Stimulated activated CD4-positive, alpha-beta T cell treated with anti-CD3 and anti-CD28 coated beads, Interleukin-1b, Interleukin-23, amount 100 ng/mL, for 1 hour (primary cell): ENCODE measurements at places on chromosomes 12 and 14.

DNA sequence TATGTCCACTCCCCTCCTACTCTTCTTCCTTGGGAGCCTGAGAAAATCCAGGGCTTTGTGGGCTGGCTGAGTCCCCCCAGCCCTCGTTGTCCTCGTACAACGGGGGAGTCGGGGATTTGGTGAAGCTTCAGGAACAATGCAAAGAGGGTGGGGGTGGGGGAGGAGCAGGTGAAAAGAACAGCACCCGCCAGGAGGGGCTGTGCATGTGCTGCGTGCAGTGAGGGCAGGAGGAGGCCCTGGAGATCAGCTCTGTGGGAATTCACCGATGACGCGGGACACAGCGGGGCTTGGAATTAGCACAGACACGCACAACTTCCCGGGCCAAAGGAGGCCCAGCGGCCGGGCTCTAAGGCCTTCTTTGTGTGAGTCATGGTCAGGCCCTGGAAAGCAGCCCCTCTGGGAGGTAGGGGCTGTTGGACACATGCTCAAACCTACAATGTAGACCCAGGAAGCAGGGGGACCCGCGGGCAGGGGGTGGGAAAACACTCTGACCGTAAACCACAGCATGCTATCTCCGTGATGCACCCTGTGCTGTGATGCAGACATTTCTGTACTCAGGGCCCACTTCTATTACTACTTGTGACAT, 32.8 kb downstream of the RBM19 start:
- no peak for DNase-seq

DNA sequence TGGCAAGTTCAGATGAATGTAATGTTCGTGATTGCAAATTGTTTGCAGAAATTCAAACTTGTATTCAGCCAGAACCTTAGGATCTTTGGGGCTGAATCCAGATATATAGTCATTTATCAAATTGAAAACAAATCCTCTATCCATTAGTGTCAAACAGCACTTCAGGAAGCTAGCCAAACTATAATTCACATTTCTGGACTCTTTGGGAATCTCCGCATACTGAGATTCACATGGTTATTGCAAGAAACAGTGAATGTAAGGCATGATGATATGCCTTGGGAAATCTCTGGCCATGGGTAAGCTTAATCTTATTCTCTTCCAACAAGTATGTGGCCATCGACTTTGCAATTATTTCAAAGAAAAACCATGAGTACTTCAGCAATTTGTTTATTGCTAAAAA, 98.5 kb downstream of the KLHL28 start:
- DNase-seq: no peak

DNA sequence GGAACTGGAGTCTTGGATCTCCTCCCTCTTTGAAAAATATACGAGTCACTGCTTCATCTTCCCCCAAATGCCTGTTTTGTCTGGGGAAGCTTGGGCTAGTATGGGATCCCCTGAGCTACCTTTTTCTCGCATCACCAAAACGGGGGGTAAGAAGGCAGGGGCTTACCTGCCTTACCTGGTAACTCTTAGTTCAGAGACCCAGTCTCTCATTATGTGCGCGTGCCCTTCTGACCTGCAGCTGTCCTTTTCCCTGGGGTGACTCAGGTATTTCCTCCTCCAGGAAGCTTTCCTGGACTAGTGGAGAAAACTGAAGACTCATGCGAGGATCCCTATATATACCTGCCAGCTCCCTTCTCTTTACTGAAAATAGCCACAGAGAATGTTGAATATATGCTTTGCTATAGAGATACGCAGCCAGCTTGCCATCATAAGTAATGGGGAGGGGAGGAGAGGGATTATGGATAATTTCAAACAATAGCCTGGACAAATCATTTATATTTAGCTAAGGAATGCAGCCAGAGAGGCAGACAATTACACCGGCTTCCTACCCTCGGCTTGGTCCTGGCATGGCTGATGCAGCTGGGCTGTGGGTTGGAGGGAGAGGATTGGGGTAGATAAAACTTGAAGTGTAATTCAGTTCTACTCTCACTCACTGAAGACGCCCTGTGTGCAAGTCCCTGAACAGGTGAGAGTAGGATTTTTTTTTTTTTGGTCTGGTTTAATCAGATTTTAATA, 1.1 kb downstream of the TSPAN9 start:
- DNase-seq: no peak

DNA sequence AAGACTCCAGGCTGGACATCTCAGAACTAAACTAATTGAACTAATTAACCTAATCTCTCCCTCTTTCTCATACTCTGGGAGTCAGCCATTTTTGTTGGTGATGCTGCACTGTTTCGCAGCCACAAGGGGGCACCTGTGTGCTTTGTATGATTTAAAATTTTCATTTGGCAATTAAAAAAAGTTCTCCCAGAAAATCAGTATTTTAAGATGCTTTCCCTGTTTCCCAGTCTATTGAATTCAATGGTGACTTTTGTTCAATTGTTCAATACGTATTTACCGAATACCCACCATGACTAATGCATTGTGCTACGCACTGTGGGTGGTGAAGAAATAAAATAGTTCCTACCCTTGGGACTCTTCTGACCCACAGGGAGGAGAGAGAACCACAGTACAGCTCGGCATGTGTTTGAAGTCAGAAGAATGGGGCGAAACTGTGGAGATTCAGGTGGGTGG, 63.7 kb downstream of the ZNF664 start:
- no peak for DNase-seq

DNA sequence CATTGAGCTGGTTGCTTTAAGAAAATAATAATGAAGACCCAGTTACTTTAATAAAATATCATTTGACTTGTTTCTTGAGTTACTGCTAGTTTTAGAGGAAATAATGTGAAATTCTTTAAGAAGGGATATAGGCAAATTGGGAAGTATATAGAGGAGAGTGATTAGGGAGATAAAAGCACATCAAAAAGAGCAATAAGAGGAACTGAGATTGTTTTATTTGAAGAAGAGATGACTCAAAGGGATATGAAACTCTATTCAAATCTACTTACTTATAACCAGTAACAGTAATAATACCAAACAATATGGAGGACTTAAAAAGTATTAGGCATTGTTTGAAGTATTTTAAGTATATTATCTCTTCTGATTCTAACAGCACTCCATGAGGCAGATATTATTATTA, 37.1 kb downstream of the LRRK2 start:
- DNase-seq: no peak

- DNase-seq: no peak
These were observed 10.3 kb downstream of the TWF1 start for GRCh38 chr12:43795716-43796280.

DNA sequence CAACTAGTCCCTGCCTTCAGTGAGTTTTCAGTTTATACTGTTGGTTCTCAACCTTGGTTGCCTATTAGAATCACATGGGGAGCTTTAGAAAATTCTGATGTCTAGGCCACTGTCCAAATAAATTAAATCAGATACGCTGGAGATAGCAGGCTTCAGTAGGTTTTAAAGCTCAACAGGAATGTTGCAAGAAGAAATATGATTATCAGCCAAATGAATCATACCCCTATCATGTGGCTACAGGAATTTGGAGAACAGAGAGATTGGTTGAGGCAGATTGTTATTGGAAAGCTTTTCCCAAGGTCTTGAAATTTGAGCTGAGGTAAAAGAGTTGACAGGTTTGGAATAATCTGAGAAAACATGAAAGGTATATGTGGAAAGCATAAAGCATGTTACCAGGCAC, 125.3 kb downstream of the WIF1 start:
- DNase-seq: no peak

DNA sequence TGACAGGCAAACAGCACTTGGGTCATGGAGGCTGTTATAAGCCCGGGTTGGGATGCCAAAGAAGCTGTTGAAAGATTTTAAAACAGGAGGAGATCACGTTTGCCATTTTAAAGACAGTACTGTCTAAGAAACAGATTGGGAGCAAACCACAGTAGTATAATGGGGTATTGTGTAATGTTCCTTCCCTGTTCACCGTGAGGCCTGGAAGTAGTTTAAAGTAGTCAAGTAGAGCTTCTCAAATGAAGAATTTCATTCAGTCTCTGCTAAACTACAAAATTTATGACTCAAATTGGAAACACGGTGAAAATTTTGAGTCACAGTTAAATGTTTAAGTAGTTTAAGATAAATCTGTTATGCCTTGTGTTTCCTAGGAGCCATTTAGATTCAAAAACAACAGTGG, 35.8 kb downstream of the ATP2A2 start:
- DNase-seq: no peak

GRCh38 chr12:76738824-76739579, 24.9 kb upstream of the ZDHHC17 start:
- no peak for DNase-seq

GRCh38 chr12:58007875-58008274, 66.5 kb downstream of the ATP23 start:
- DNase-seq: no peak

DNA sequence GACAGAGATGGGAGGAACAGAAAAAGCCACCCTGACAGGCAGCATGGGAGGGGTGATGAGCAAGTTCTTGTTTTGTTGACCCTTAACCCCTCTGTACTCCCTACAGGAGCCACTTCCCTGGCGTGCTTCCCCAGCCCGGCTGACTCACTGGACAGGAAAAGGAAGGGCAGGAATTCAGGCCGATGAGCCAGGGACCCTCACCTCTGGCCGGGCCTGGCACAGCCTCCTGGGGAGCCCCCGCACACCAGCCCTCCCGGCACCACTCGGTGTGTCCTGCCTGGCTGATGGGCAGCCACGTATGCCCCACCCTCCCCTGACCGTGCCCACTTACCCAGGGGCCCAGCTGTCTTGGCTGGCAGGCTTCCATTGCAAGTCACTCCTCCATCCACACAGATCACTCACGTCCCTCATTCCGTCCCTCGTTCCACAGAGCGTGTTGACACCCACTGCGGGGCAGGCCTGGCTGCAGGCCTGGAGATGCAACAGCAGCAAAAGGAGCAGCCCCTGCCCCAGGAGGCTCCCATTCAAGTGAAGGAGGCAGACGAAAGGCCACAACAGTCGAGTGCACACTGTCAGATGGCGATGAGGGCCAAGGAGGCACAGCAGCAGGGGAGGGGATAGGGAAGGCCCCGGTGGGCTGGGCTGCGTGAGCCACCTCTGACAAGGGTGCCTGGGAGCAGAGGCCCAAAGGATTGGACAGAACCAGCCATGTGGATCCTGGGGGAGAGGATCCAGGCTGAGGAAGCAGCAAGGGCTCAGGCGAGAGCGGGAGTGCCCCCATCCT, 19.7 kb upstream of the CD9 start:
- DNase-seq: no peak
